ENCODE measurements at places on chromosomes 16 and 17.
A peak's percentile ranks its signal among the peaks of the same experiment; 100 is the strongest.

DNA sequence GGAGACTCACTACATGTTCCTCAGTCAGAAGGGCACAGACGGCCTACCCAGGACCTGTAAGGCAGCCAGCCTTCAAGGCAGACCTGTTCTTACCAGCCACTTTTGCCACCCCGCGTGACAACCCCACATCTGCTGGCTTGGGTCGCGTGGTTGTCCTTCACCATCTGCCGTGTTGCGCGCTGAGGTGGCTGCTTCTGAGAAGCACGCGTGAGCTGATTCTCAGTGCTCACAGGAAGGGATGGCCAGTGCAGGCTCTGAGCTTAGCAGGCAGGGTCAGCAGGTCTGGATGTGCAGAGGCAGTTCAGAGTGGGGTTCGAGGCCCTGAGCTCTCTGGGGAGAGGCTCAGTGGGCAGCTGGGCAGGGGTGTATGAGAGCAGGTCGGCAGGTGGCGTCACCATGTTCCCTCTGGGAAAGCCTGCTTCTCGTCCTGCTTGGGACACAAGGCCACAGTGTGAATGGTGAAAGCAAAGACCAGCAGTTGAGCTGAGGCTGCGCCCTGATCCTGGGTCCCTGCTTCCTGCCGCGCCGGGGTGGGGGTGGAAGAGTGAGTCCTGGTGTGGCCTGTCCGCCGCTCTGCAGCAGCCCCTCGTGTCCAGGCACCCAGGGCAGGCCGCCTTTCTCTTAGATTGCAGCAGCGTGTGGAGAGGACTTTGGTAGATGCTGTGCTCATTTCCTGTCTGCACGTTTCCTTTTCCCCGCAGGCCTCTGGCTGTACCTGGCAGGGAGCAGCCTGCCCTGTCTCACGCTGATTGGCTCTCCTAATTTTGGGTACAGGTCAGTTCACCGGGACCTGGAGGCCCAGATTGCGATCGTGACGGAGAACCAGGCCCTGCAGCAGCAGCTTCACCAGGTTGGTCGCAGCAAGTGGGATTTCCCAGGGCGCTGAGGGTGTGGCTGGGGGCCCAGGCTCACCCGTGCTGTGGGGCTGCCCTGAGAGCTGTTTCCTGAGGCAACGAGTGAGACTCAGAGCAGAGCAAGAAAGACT lies 36.0 kb downstream of the PGS1 start:
- DNase-seq = no peak

- DNase-seq = no peak
These were observed 60.3 kb downstream of the SPAG9 start for GRCh38 chr17:51060396-51060795.

DNA sequence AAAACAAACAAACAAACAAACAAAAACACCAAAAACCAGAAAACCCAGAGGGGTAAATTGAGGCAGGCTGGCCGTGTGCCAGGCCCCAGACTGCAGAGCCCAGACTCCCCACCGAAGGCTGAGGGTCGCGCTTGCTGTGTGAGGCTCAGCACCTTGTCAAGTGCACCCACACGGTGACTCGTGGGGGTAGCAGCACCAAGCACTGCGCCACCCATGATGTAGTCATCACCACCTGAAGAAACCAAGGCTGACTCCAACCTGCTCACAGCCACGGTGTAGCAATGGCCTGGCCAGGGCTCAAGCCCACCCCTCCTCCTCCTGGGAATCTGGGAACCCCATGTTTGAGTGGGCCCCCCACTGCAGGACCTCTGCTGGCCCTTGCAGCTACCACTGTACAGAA lies 11.9 kb downstream of the MCRIP1 start:
- no peak for DNase-seq

- peak; percentile 20 for DNase-seq
These were observed 14.8 kb downstream of the PDP2 start for GRCh38 chr16:66894948-66895688.

DNA sequence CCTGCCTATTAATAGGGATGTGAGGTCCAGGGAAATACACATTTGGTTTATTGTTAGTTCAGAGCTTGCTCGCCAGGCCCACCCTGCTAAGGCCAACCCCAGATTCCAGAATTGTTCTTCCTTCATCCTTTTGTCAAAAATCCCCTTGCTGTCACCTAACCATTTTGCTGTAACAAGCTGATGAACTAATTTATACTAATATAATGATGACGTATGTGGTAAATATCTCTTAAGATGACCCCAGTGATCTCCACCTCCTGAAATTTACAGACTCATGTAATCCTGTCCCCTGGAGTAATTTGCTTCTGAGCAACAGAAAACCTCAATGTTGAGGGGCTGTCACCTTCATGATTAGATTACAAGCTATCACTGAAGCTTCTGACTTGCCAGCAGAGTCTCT lies 236.3 kb upstream of the N4BP1 start:
- DNase-seq = no peak

DNA sequence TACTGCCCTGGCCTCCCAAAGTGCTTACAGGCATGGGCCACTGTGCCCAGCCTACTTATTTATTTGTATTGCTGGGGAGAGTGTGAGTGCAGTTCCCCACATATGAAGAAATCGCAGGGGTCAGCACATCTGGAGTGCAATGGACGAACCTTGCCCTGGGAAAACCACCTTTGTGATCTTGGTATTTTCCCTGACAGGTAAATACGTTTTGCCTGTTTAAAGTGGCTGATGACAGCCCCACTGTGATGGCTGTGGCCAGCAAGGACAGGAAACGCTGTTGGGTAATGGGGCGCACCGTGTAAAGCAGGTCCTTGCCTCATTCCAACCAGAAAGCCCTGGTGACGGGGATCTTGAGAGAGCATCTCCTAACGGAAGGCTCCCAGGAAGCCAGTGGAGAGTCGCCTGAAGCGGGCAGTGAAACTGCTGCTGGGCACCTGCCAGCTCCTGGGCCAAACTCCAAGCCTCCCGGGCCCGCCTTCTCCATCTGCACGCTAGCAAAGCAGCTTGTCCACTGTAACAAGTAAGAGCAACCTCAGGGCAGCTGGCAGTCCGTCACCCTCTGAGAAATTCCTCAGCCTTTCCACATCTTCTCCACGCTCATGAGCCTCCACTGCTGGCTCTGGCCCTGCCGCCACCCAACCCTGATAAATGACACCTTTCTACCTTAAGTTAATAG lies 17.5 kb downstream of the EMC8 start:
- DNase-seq = no peak

DNA sequence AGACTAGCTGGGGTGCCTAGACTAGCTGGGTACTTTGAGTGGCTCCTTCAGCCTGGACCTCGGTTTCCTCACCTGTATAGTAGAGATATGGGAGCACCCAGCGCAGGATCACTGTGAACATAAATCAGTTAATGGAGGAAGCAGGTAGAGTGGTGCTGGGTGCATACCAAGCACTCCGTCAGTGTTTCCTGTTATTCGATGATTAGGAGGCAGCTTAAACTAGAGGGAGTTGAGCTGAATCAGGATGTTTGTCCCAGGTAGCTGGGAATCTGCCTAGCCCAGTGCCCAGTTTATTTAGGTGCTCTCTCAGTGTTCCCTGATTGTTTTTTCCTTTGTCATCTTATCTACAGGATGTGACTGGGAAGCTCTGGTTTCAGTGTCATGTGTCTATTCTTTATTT lies 8.4 kb upstream of the TMEM235 start:
- DNase-seq = no peak

GRCh38 chr17:6356562-6356961 lies 78.4 kb downstream of the AIPL1 start:
- no peak for DNase-seq

- DNase-seq = no peak
These were observed 10.2 kb upstream of the HOXB9 start for GRCh38 chr17:48636177-48637018.

- DNase-seq = no peak
These were observed 57.7 kb downstream of the SREBF1 start for GRCh38 chr17:17779015-17779611.

Data from activated T-helper 1 cell treated with anti-CD3 and anti-CD28 coated beads, Interleukin-2, amount 50 U/mL, for 16 hours (primary cell).